ENCODE measurements at places on chromosomes 7 and 10.

- DNase-seq, result no peak
These were observed 11.4 kb upstream of the INPP5F start for GRCh38 chr10:119714484-119714816.

DNA sequence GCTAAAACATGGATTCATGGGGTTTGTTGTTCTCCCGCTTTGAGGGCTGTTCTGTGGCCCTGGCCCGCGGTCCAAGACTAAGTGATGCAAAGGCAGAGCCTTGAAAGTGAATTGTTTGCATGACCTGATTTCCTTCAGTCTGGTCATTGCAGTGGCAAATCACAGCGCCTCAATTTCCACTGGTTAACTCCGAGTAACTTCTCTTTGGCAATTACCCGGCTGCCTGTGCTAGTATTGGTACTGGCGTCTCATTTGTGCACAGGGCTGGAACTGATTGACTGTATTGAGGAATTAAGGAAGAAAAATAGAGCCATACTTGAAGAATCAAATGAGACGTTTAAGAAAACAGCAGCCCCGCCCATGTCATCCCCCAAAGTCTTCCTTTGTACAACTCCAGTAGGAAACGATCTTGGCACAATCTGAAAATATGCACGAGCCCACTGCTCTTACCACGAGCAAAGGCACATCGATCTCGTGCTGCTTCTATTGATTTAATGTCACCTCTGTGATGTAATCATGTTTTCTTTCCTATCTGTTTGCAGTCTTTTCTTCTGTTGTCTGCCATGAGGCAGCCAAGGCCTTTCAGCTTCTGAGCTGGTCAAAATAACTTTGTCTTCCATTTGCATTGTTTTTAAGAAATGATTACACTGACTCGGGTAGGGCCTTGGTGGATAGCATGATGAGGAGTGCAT lies 60.6 kb upstream of the SHH start:
- DNase-seq, result no peak

GRCh38 chr7:105905910-105906568 lies 29.6 kb upstream of the ATXN7L1 start:
- no peak for DNase-seq

DNA sequence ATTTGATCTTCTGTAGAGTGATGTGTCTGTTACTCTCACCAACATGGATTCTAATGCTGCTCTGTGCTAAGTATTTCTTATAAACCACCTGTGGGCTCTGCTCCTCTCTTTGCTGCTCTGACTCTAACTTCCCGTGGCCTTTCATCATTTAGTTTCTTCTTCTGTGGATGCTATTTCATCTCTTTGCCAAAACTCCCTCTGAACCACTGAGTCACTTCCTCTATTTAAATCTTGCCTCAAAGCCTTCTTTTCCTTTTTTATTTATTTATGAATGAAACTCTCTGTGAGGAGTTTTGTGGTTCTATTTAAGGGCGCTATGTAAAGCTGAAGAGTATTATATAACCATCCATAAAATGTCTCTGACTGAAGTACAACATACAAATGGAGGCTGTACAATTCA lies 538.5 kb downstream of the SUGCT start:
- DNase-seq, result no peak

DNA sequence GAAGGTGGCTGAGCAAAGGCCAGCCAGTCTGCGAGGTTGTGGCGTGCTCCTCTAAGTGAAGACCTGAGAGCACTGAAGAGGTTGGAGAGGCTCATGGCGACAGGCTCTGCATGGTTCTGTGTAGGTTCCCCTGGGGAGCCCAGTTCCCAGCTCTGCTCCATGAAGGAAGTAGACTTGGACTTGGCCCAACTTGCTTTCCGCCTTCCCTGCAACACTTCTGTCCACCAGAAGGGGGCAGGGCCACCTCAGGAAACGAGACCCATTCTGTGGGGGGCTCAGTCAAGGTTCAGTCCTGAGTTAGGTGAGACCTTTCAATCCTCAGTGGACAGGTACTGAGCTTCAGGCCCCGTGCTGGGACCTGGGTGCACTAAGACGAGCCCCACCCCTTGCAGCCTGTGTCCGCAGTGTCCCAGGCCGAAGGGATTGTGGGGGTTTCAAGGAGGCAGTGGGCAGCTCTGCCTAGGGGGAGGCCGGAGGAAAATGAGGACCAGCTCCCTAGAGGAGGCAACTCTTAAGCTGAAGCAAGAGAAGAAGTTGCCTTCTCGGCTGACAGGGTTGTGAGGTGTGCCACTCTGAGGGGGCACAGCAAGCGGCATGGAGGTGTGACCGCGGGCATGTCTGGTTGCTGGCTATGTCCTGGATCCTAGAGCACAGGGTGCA lies 15.0 kb upstream of the PCBD1 start:
- no peak for DNase-seq

DNA sequence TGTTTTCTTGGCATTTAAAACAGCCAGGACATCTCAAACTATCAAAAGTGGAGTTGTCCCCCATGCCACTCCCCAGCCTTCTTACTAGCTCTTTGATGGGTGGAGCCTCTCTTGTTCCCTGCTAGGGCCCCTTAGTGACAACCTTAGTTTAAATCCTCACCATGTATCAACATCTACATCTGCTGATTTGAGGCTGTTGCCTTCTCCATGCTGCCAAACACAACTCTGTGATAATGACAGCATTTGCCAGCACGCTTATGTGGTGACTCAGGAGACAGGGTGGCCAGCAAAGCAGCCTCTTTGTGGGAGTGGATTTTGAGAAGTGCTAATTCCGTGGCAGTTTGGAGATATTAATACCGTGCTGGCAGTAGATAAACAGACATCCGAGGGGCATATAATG lies 145.4 kb downstream of the LRRC4 start:
- no peak for DNase-seq
